ENCODE measurements at places on chromosomes 6 and 20. TPM values are rescaled to one million over a fixed set of nuclear protein-coding genes. Genes with fewer than 3 reads are reported as not detected.

DNA sequence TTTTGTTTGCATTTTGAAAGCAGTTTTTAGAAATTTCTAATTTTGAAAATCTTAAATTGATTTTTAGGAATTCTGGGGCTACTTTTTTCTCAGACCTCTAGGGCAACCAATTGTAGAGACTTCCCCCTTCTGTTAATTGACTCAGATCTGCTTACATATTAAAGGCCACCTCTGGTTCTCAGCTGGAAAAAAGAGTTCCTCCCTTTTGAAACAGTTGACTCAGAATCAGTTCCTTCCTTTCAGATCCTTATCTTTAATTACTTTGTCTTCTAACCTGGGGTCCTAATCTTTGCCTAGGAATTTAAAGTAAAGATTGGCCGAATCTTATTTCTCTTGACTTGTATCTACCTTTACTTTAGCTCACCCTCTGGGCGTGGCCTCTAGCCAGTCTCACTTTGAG lies 146.8 kb downstream of the LAMA2 start:
- no peaks in the 10 kb centered on the region for H3K27me3 ChIP-seq
- H3K27ac ChIP-seq = no peak overlapping the region
- DNase-seq = no peak

The TPX2 gene
- total RNA-seq = 23.9 TPM

GRCh38 chr6:37072526-37072925 lies 67.1 kb downstream of the FGD2 start:
- peaks cover 2% of the 10 kb centered on the region for H3K4me1 ChIP-seq
- no peak overlapping the region for H3K27ac ChIP-seq

The MEA1 gene
- 73.3 TPM for total RNA-seq

GRCh38 chr6:161227004-161227960 lies 46.6 kb downstream of the AGPAT4 start:
- no peaks in the 10 kb centered on the region for H3K27me3 ChIP-seq
- no peak for DNase-seq
- H3K27ac ChIP-seq = peak overlapping the region; percentile 67
- peaks cover 25% of the 10 kb centered on the region for H3K4me1 ChIP-seq
- H3K4me3 ChIP-seq = no peak overlapping the region

The MEP1A gene
- total RNA-seq = 94.2 TPM

- no peak overlapping the region for H3K4me3 ChIP-seq
- no peaks in the 10 kb centered on the region for H3K27me3 ChIP-seq
- H3K4me1 ChIP-seq = no peaks in the 10 kb centered on the region
- DNase-seq = no peak
- H3K36me3 ChIP-seq = no peaks in the 10 kb centered on the region
These were observed 49.8 kb downstream of the MTHFD1L start for GRCh38 chr6:150915131-150915879.

DNA sequence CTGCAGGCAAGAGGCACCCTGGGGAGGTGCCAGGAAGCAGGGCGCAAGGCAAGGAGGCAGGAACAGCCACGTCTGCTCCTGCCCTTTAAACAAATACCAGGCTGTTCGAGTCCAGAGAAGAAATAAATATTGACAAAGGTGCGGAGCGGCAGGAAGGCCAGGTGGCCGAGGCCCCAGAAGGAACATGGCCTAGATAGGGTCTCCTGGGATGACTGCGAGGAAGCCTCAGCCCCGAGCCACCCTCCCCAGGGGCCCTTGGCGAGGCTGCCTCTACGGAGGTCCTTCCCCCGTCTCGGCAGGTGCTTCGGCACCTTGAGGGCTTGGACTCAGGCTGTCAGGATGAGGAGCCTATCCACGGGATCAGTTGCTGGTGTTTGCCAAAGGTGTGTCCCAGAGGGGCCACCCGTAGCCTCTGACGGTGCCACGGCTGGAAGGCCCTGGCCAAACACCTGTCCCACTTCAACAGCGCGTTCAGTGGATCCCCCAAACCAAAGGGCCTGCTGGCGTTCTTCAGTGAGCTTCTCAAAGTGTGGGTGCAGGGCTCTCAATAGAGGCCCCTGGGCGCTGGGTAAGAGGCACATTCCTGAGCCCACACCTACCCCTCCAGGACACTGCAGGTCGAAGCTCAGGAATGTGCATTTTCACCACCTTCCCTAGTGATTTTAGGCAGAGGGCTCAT lies 39.8 kb downstream of the SNX5 start:
- H3K4me1 ChIP-seq = peaks cover 34% of the 10 kb centered on the region
- peak; percentile 71 for DNase-seq
- H3K36me3 ChIP-seq = no peaks in the 10 kb centered on the region
- peak overlapping the region; percentile 97 for H3K27ac ChIP-seq

DNA sequence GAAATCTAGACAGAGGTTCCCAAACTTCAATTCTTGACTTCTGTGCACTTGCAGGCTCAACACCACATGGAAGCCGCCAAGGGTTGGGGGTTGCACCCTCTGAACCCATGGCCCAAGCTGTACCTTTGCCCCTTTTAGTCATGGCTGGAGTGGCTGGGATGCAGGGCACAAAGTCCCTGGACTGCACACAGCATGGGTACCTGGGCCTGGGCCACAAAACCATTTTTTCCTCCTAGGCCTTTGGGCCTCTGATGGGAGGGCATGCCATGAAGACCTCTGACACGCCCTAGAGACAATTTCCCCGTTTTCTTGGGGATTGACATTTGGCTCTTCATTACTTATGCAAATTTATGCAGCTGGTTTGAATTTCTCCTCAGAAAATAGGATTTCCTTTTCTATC lies 342.0 kb downstream of the TPBG start:
- no peak overlapping the region for H3K4me3 ChIP-seq
- no peak for DNase-seq
- H3K27ac ChIP-seq = no peak overlapping the region
- H3K27me3 ChIP-seq = no peaks in the 10 kb centered on the region
- H3K36me3 ChIP-seq = no peaks in the 10 kb centered on the region

DNA sequence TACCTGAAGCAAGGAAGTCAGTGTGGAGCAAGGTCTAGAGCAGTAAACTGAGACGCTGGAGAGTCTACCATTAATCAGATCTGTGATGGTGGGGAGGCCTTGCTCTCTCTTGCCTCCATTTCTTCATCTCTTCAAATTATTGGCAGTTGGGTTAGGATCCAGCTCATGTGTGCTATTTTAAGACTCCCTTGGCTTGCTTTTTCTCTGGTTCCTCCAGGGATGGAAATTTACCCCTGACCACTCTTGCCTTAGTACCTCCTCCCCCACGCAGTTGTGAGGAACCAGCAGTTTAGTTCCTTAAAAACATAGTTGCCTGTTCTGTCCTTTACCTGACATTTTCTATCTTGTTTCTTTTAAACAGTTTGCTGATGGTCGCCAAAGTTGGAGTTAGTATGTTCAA lies 7.4 kb downstream of the TMEM14C start:
- H3K36me3 ChIP-seq = no peaks in the 10 kb centered on the region
- no peaks in the 10 kb centered on the region for H3K4me1 ChIP-seq
- no peak for DNase-seq
- H3K27me3 ChIP-seq = no peaks in the 10 kb centered on the region

- H3K27me3 ChIP-seq = no peaks in the 10 kb centered on the region
- H3K36me3 ChIP-seq = no peaks in the 10 kb centered on the region
- no peak overlapping the region for H3K4me3 ChIP-seq
- no peak for DNase-seq
- peaks cover 3% of the 10 kb centered on the region for H3K4me1 ChIP-seq
These were observed 38.0 kb downstream of the CDKAL1 start for GRCh38 chr6:20572288-20572687.

DNA sequence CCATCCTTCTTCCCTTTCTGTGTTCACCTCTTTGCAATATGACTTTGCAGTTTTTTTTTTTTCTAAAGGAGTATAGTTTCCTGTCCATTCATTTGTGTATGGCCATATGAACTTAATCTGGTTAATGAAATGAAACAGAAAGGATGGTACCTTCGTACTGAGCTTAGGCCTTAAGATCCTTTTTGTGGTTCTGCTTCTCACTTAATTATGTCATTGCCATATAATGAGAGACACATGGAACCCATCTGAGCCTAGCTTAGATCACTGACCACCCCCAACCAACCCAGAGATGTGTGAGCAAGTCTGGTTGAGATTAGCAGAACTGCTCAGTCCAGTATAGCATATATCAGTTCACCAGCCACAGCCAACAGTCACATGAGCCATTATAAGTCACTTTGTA lies 1179.6 kb downstream of the HACE1 start:
- H3K4me3 ChIP-seq = no peak overlapping the region
- no peaks in the 10 kb centered on the region for H3K36me3 ChIP-seq
- H3K27me3 ChIP-seq = no peaks in the 10 kb centered on the region
- DNase-seq = no peak

DNA sequence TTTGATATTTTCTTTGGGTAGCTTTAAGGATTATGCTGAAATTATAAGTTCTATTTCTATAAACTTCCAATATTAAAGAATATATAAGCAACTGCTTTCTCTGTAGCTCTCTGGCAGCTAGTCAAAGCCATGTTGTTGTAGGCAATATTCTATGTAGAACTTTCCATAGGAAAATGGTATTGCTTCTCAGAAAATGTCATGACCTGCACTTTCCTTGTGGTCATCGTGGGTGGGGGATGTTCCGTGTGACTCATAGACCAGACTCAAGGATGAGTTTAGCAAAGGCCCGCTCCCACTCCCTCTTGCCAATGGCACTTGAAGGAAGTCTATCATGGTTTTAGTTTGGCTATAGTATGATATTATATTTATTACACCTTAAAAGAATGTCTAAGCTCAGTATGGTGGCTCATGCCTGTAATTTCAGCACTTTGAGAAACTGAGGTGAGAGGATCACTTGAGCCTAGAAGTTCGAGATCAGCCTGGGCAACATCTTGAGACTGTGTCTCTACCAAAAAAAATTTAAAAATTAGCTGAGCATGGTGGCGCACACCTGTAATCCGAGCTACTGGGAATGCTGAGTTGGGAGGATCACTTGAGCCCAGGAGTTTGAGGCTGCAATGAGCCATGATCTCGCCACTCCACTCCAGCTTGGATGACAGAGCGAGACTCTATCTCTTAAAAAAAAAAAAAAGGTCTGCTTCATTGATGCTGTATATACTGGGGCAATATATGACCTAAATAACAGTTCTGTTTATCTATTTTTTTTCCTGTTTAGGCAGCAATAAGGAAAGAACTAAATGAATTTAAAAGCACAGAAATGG lies 36.6 kb upstream of the LTV1 start:
- no peak overlapping the region for H3K4me3 ChIP-seq
- peak; percentile 29 for DNase-seq
- no peaks in the 10 kb centered on the region for H3K27me3 ChIP-seq
- H3K27ac ChIP-seq = peak overlapping the region; percentile 85

The TNFAIP3 gene
- 73.4 TPM for total RNA-seq

GRCh38 chr20:40339661-40340449 lies 349.2 kb downstream of the MAFB start:
- no peak for DNase-seq
- no peaks in the 10 kb centered on the region for H3K4me1 ChIP-seq
- H3K4me3 ChIP-seq = no peak overlapping the region
- H3K27me3 ChIP-seq = peaks cover 5% of the 10 kb centered on the region
- no peak overlapping the region for H3K27ac ChIP-seq

DNA sequence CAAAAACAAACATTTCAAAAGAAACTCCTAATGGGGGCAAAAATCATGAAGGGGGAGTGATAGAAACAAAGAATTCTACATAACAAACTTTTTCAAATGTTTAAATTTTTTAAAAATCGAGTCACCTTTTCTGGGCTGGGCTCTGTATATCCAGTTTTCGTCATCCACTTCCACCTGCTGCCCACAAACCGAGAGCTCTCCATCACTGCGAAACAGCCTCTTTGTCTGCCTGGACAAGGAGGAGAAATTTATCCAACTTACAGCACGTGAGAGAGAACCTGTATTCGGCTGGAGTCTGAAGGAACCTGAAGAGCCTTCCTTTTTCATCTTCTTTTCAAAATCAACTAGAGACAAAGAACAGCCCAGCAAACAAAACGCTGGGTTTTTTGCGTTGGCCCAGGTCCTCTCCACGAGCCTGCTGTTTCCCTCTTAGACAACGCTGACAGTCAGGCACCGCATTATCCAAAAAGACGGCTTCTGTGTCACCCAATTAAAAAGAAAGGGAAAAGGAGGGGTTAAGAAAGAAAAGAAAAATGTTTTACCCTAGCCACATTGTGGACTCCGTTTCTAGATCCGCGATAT lies 72.4 kb upstream of the NHSL1 start:
- H3K4me3 ChIP-seq = peak overlapping the region; percentile 39
- no peaks in the 10 kb centered on the region for H3K36me3 ChIP-seq
- peak overlapping the region; percentile 71 for H3K27ac ChIP-seq

The ATP6V1G2 gene
- total RNA-seq = 0.88 TPM
